T-helper 1 cell treated with Interleukin-12 subunit alpha and Interleukin-12 subunit beta and Interleukin-4 antibody, amounts not matched to agents 30 ng/mL and 1 ng/mL, for 36 hours (primary cell): ENCODE measurements at places on chromosomes 3 and 15. TPM values are rescaled to one million over a fixed set of nuclear protein-coding genes. Genes with fewer than 3 reads are reported as not detected.

Gene CPLX3
- 0.91 and 1.4 TPM in 2 replicates for total RNA-seq

Gene CADPS
- total RNA-seq: not detected in 2 replicates

Gene DALRD3
- 22.2 and 23.1 TPM in 2 replicates for total RNA-seq

Gene FBXL2
- not detected in 2 replicates for total RNA-seq

Gene TOP2B
- 119 and 123 TPM in 2 replicates for total RNA-seq

Gene LHFPL4
- total RNA-seq: not detected in 2 replicates
